ENCODE measurements at places on chromosomes 6 and 20.

- DNase-seq: no peak
Measured at GRCh38 chr6:161444464-161444863, 170.6 kb upstream of the AGPAT4 start.

DNA sequence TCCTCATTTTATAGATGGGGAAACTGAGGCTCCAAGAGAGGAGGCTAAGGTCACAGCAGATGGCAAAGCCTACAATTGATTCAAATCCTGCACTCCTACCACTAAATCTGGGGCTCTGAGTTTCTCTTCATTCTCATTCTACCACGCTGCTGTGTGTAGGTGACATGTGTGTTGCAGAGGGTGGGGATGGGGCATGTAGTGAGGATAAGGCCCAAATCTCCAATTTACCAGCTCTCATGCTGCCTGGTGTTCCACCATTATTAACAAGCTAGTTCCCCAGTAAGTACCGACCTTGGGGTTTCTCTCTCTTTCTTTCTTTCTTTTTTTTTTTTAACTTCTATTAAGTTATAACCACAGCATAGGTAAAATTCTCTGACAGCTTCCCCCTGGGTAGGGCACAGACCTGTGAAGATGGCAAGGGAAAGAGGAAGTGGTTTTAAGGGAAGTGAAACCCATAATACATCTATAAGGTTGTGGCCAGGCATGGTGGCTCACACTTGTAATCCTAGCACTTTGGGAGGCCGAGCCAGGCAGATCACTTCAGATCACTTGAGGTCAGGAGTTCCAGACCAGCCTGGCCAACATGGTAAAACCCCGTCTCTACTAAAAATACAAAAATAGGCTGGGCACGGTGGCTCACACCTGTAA lies 13.0 kb upstream of the MATN4 start:
- peak; percentile 40 for DNase-seq

DNA sequence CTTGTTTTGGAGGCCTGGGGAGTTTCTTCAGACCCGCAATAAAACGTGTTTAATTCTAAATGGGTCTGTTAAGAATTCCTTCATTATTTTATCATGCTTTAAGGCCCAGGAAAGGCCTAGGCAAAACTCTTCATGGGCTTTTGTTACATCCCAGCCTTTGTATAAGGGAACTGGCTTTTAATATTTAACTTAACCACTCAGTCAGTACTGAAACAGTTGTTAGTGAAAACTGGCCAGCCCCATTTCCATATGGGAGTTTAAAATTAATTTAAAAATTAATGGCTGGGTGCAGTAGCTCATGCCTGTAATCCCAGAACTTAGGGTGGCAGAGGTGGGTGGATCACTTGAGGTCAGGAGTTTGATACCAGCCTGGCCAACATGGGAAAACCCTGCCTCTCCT lies 213.2 kb upstream of the FKBP1C start:
- DNase-seq: no peak

DNA sequence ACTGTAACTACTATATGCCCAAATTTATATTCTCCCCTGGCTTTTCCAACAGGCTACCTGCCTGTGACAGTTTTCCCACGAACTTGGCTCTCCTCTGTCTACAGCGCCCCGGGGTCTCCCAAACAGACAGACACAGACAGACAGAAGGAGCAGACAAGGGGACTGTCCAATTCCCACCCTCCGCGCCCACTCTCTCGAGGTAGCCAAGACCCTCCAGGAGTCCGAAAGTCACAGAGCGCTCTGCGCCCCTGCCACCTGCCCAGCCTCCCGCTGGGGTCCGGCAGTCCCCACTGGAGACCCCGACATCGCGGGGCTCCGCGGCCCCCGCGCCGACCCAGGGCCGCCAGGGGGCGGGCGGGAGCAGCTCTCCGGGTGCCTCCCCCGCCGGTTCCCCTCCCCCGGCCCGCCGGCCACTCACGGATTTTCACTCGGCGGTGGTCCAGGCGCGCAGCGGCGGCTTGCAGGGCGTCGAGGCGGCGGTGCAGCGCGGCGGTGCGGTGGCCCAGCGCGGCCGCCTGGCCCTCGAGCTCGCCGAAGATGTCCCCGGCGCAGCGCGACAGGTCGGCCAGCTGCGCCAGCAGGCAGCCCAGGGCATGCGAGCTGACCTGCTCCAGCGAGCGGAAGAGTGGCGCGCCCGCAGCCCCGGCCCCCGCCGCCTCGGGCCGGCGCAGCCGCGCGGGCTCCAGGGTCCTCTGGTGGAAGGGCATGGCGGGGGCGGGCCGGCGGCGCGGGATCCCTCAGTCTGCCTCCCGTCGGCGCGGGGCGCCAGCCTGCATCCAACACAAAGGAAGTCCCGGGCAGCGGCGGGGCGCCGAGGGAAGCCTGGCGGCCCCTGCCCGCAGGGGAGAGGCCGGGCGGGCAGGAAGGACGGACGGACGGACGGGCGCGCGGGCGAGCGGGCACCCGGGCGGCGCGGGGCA lies 81.3 kb upstream of the CCDC28A start:
- DNase-seq: peak; percentile 53

DNA sequence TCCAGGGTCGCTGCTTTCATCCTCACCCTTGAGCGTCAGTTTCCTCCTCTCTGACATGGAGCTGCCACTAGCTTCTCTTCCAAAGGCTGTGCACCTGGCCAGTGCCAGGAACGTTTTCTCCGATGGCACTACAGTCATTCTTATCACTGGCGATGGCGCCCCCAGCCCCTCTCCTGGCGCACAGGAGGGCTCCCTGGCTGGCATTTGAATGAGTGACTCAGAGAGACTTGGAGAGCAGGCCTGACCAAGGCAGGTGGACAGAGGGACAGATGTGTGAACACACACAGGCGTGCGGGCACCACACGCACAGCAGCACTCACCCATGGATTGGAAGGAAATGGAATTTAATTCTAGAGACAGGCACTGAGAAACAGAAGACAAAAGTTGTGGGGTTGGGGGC lies 77.6 kb downstream of the SRC start:
- no peak for DNase-seq

GRCh38 chr6:40912158-40912946 lies 126.7 kb downstream of the UNC5CL start:
- peak; percentile 16 for DNase-seq

Data from CD4-positive, alpha-beta T cell treated with Interleukin-12 subunit alpha and Interleukin-12 subunit beta, for 1 hour (primary cell).